ENCODE measurements at places on chromosomes 11 and 22.

DNA sequence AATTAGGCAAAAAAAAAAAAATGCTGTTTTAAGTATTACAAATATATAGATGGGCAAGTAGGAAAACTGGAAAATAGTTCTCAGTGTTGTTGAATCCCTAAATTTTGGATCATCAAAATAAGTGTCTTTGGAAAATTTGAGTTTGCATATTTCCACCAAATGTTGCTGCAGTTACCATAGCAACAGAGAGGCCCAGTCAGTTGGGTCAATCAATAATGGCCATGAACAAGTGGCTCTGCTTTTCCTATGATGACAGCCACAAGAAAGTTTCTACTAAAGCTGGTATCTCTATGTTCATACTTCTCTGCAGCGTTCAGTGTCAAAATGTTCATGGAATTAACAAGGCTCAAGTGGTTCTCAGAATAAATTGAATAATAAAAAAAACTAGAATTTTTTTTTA is 79.1 kb downstream of the SERGEF start:
- no peak for DNase-seq

DNA sequence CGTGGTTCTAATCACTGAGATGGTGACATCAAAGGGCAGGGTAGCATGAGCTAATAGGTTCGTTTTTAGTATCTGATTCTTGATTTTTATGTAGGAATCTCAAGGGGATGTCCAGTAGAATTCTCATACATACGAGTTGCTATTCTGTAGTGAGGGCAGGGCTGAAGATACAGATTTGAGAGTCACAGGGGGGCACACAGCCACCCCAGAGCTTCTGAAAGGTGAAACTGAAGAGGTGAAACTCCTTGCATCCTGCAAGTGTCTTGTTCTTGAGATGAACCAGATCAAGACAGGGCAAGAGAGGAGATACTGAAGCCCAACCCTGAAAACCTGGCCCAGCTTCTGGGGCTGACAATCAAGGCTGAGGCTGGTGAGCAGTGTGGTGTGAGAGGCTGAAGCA is 35.6 kb upstream of the TMEM123 start:
- no peak for DNase-seq

- no peak for DNase-seq
Observed at GRCh38 chr11:35709376-35709775, 46.8 kb downstream of the TRIM44 start.

DNA sequence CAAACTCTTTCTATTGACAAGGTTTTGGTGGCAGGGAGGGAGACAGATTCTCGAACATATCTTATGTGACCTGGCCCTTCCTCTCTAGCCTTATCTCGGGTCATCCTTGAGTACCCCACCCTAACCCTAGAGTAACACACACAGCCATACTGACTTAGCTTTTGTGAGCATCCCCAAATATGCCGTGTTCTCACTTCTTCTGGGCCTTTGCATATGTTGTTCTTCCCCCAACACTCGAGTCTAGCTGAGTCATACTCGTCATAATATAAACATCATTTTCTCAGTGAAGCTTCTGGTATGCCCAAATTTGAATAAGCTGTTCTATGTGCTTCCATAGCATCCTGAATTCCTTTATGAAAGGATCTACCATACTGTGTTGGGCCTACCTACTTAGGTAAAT is 8.0 kb downstream of the TTC17 start:
- DNase-seq: no peak

Data from NCI-H2081 treated with DMSO at 0.1 percent for 48 hours (cell line).